ENCODE measurements at places on chromosomes 5 and 9. TPM values are rescaled to one million over a fixed set of nuclear protein-coding genes. Genes with fewer than 3 reads are reported as not detected.

GRCh38 chr5:65271906-65272305 lies 209.8 kb downstream of the ADAMTS6 start:
- no peaks in the 10 kb centered on the region for H3K4me1 ChIP-seq
- no peaks in the 10 kb centered on the region for H3K27me3 ChIP-seq
- no peak overlapping the region for H3K27ac ChIP-seq
- no peaks in the 10 kb centered on the region for H3K36me3 ChIP-seq

DNA sequence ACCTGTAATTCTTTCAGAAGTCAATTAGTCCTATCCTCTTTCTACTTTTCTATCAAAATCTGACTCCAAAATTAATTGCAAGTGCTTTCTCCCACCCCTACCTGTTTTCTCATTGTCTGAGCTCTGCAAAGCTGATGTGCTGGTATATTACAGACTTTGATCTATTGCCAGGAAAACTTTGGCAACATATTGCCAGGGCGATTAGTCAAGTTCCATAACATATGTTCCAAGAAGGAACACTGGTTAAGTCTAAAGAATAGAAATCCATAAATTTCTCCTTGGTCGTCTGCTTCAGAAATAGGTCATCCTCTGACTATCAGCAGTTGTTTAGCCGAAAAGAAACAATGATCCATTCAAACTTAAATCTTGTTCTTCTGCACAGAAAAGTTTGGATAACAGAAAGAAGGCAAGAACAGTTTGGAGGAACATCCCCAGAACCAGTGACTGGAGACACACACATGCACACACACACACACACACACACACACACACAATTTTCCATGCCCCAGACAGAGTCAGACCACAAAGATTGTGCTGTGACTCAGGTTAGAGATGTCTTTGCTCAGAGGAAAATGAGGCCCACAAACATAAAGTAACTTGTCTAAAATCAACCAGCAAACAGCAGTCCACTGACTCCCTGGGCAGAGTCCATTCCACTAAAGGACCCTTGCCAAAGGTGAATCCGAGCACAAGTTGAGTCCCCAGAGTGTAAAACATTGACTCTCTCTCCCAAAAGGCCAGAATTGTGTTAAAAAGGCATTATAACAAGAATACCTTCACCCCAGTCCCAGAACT lies 202.1 kb downstream of the DEPDC1B start:
- DNase-seq: no peak
- no peak overlapping the region for H3K4me3 ChIP-seq
- H3K27me3 ChIP-seq: no peaks in the 10 kb centered on the region

GRCh38 chr5:73629456-73629855 lies 3.5 kb downstream of the ARHGEF28 start:
- no peaks in the 10 kb centered on the region for H3K36me3 ChIP-seq
- H3K4me3 ChIP-seq: no peak overlapping the region

DNA sequence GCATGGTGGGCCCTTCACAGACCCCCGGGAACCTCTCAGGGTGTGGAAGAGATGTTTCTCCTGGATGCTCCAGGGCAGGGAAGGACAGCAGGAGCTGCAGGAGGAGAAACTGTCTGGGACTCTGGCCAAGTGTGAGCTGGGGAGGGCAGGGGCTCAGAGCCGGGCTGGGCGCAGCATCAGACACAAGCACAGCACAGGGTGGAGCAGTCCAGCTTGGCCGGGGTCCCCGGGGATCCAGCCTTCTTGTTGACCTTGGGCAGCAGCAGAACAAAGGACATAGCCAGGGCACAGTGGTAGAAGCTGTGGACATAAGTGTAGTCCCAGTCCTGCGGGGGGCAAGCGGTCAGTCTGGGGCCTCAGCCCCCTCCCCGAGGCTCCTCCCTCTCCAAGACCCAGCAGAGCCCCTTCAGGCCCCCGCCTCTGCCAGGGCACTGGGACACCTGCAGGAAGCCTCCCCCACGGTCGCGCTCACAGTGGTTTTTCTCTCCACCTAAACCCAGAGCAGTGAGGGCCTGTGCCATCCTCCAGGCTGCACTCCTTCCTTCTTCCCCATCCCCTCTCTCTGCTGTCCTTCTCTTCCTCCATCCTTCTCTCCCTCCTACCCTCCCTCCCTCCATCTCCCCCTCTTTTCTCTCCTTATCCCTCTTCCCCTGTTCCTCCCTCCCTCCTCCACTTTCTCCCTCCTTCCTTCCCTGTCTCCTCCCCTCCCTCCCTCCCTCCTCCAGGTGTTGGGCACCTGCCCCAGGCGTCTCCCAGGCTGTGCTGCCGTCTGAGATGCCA lies 10.1 kb downstream of the MYMK start:
- H3K4me3 ChIP-seq: no peak overlapping the region
- H3K27me3 ChIP-seq: no peaks in the 10 kb centered on the region
- no peaks in the 10 kb centered on the region for H3K36me3 ChIP-seq
- H3K27ac ChIP-seq: no peak overlapping the region
- no peak for DNase-seq

DNA sequence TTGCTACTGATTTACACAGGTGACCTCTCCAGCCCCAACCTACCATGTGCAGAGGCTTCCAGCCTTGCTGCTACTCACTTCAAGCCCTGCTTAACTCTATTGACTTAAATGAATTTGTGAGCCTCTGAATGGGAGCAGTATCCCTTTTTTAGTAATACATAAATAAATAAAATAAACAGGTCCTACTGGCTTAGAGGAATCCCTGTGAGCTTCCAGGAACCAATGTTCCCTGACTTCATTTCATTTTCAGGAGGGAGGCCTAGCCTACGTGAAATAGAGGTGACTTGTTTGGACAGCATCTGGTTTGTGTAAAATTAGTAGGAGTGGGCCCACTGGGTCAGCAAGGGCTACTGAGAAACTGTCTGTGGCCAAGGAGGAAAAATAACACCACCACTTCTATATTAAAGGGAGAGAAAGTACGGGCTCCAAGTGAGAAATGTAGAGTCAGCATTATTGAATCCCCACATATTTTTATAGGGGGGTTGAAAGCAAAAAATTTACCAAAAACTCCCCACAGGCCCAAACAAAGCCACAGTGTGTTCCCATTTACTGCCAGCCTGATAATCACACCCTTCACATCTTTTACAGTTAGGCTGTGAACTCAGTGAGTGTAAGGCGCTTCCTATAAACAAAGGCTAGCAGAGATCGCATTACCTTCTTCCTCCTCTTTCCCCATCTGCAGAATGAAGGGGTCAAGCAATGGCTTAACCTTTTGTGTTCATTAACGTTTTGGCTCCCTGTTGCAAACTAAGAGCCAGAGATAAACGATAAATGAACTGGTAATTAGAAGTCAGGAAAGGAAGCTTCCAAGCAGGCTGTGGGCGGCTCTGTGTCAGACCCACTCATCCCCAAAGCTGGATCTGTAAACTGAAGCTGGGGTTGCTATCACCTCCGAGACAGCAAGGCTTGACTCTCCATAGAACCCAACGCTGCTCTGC lies 138.8 kb upstream of the LIFR start:
- no peaks in the 10 kb centered on the region for H3K27me3 ChIP-seq
- no peak overlapping the region for H3K27ac ChIP-seq
- H3K36me3 ChIP-seq: no peaks in the 10 kb centered on the region
- no peak overlapping the region for H3K4me3 ChIP-seq

DNA sequence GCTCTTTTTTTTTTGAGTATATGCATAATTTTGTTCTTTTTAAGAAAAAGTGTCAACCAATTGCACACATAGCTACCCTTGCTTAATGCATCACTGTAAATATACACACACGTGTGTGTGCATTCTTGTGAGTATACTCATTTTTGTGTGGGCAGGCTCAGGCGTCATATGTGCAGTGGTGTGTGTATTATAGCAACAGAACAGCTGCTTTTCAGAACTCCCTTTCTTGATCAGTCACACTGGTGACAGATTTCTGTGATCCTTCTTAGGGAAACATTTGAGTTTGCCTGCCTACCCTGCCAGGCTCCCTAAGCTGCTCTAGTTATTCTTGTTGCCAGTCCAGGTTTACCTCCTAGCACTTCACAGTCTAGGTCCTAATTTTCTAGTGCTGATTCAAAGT lies 287.0 kb upstream of the SEMA6A start:
- no peak overlapping the region for H3K27ac ChIP-seq
- no peak overlapping the region for H3K4me3 ChIP-seq
- H3K36me3 ChIP-seq: no peaks in the 10 kb centered on the region
- no peaks in the 10 kb centered on the region for H3K27me3 ChIP-seq

DNA sequence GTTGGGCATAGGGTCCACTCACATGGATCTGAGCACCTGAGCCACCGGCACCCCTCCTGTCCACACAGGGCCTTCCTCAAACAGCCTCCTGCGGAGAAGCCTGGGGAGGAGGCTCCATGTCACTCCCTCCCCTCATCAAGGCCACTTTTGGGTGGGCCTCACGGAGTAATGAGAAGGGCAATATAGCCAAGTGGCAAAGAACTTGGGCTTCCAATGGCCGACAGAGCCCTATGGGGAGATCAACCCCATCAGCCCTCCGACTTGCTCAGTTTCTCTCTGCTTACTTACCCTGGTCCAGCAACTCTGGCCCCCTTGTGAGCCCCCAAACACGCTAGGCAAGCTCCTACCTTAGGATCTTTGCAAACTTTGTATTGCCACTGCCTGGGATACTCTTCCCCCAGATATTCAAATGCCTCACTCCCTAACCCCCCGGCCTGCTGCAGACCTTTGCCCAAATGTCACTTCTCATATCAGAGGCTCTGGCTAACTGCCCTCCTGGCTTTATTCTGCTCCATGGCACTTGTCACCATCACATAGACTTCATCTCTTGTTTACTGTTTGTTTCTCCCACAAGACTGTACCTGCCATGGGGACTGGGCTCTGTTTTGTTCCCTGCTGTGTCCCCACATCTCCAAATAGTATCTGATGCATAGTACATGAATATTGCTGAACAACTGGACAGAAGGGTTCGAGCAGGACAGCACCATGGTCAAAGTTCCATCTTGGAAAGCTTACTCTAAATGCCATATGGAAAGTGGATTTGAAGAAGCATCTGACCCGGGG lies 220.8 kb downstream of the FSTL4 start:
- H3K4me3 ChIP-seq: no peak overlapping the region
- no peak overlapping the region for H3K27ac ChIP-seq
- H3K36me3 ChIP-seq: no peaks in the 10 kb centered on the region
- H3K27me3 ChIP-seq: peaks cover 3% of the 10 kb centered on the region
- peaks cover 9% of the 10 kb centered on the region for H3K4me1 ChIP-seq
- no peak for DNase-seq

DNA sequence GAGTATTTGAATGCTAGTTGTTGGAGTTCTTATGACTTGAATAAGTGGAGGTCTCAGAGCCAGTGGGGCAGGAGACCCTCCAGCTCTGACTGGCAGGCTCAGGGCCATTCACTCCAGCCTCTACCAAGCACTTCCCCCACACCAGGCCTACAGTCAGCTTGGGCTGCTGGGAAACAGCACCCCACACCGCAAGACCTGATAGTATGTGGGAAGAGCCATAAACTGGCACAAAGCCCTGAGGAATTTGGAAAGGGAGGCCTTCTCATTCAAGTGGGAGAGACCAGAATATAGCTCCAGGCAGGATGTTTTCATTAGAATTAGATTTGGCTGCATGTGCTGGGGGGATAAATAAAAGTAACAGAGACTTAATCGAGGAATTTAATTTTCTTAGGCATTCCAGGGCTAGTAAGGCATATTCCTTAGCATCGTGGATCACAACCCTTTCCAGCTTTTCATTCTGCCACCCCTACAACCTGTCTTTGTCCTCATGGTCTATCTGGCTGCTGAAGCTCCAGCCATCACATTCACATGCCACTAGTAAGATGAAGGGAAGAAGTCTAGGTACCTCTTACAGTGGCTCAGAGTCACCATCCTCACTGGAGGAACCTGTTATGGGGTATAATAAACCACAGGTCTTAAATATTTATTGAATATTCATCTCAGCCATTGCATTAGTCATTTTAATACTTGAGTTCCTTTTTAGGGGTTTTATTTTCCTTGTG lies 47.5 kb downstream of the TMOD1 start:
- no peak overlapping the region for H3K4me3 ChIP-seq
- H3K36me3 ChIP-seq: no peaks in the 10 kb centered on the region
- no peaks in the 10 kb centered on the region for H3K4me1 ChIP-seq
- no peak for DNase-seq

ANXA2R gene
- 19.3 TPM for total RNA-seq

MCTP1 gene
- 2.5 TPM for total RNA-seq

ROPN1L gene
- total RNA-seq: 0.34 TPM

SLC34A3 gene
- total RNA-seq: not detected

ALDH1A1 gene
- total RNA-seq: not detected

LECT2 gene
- total RNA-seq: not detected

CARD9 gene
- 0.57 TPM for total RNA-seq

PHYHD1 gene
- total RNA-seq: 1.5 TPM

NKD2 gene
- total RNA-seq: not detected

All from B cell (primary cell).